ENCODE measurements at places on chromosomes 5 and 9.

DNA sequence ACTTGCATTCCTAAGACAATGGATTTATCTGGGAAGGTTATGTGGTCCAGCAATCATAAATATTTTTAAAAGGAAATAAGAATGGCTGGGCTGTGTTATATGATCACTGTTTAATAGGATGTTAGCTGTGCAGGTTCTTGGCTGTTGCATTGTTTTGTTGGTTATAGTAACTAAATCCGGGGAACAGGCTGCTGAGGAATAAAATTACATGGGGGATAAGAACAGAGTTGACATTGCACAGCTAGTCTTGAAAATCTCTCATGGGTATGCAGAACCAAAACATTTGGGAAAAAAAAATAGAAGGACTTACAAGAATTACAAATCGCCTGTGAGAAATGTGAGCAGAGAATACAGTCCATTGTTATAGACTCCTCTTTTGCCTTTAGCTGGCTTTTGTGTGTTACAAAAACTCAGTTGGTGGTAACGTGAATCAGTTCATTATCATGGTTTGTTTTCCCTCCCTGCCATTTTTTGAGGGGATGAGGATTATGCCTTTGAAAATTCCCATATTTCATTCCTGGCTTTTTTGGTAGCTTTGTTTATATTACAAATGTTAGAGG is 375.3 kb upstream of the DAB2 start:
- DNase-seq = no peak

DNA sequence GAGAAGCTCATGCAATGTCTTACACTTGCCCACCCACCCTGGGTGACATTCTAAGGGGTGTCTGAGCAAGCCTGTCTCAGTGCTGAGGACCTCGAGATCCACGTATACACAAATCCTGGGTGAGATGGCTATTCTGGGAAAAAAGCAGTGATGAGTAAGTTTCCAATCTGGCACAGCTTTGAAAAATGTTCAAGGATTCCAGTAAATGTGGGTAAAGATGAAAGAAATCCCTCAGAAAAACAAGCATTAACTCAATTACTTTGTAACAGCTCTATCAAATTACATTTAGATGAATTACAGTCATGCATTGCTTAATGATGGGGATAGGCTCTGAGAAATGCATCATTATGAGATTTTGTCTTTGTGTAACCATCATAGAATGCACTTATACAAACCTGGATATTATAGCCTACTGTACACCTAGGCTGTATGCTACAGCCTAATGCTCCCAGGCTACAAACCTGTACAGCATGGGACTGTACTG is 26.9 kb downstream of the GOLM1 start:
- no peak for DNase-seq

DNA sequence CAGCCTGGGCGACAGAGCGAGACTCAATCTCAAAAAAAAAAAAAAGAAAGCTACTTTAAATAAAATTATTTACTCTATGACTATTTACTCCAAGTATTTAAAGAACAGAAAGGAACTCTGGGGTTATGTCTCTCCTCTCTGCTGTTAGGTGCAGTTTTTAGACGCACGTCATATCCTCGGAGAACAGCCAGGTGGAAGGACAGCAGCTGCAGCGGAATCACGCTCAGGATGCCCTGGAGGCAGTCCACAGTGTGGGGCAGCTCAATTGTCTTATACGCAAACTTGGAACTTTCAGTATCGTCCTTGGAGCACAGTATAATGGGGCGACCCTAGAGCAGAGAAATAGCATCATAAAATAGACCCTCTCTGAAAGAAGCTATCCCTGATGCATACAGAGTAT is 10.4 kb upstream of the MAPK9 start:
- no peak for DNase-seq

DNA sequence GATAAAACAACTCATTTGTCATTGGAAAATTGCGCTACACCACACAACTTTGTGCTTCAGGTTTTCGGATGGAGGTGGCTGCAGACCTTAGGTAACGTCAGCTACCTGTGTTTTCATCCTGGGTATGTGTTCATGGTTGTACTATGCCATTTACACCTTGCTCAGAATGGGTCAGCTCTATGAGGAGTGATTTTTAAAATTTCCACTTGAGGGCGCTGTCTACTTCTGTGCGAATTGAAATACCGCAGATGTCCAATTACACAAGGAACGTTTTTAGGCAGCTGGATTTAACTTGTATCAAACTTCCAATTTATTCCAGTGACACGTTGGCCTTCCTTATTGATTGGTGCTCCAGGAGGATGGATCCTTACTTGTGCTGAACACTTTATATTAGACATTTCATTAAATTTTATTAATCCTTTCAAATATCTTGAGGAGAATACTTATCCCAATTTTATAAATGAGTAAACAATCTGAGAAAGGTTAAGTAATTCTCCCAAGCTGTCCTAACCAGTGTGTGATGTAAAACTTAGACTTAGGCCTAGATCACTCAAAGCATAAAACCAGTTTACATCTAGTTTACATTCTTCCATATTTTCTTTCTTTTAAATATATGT is 23.4 kb downstream of the DMRTA1 start:
- peak; percentile 20 for DNase-seq
